Activated naive CD4-positive, alpha-beta T cell (primary cell): ENCODE measurements at places on chromosomes 5 and 9.

GRCh38 chr9:87792831-87793288 lies 66.9 kb downstream of the CTSL start:
- no peak for DNase-seq

DNA sequence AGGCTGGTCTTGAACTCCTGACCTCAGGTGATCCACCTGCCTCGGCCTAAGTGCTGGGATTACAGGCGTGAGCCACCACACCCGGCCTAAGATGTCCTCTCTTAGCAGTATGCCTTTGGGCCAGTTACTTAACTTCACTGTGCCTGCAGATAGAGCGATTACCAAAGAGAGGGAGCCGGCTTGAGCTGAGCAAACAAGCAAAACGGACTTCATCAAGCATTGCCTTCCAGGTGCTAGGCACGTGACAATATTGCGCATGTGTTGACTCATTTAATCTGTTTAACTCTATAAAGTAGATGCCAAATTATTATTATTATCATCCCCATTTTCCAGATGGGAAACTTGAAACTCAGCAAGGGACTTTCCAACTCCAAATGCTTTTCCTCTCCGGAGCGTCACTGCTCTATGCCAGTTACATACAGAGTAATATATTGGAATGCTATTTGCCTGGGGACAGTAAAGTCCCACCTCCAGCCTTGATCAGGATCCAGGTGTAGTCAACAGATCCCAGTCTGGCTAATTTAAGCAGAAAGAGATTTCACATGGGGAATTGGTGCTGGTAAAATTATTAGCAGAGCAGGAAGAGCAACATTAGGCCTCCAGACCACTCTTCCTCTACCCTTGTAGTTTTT lies 5.6 kb upstream of the C9orf152 start:
- no peak for DNase-seq

DNA sequence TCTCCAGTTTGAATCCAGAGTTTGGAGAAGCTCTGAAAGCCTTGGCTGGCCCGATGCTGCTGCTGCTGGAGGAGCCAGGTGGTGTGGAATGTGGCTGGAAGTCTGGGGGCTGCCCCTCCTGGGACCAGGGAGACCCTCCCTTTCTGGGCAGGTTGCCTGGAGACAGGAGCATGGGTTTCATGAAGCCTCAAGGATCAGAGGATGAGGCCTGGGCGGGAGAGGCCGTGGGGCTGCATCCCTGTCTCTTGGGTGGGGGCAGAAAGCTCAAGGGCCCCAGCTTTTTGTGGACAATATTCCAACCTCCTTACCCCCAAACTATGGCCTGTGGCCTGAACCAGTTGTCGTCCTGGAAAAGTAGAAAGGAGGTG lies 10.1 kb downstream of the FGF18 start:
- no peak for DNase-seq

DNA sequence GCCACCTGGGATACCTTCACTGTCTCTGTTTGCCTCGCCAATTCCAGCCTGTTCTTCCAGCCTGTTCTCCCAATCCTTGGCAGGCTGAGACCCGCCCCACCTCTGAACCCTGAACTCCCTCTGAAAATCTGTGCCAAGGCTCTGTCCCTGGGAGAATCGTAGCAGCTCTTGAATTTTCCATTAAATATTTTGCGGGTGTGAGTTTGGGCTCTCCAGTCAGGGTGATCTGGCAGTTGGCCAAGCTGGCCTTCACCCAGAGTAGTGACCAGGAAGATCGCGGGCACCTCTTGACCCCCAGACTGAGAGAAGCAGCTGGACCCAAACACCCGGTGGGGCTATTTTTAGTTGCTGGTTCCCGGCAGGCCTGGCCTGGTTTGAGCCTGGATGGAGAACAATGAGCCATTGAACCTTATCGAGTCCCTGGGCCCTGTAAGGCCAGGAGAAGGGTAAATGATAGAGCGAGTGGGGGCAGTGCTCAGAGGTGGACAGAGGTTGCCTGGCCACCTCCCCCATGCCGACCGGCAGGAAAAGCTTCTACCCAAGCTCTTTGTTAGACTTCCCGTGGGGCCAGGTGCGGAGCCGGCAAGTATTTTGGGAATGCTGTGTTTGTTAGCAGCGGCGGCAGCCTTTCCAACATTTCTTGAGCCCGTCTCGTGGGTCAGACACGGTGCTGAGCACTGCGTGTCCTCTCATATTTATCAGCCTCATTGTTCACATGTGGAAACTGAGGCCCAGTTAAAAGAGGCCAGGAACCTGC lies 146.2 kb downstream of the RGS3 start:
- DNase-seq, result no peak

DNA sequence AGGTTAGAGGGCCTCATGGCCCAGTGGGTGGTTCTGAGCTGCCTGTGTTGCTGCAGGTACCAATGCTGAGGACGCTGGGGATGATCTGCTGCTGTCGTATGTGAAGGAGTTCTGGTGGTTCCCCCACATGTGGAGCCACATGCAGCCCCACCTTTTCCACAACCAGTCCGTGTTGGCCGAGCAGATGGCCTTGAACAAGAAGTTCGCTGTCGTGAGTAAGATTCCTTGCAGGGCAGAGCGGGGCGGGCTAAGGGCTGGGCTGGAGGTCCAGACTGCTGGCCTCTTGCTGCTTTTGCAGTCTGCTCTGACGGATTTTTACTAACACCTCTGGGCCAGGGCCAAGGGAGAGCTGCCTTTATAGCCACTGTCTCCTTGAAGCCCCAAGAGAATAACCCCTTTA lies 26.9 kb downstream of the NDST1 start:
- no peak for DNase-seq

DNA sequence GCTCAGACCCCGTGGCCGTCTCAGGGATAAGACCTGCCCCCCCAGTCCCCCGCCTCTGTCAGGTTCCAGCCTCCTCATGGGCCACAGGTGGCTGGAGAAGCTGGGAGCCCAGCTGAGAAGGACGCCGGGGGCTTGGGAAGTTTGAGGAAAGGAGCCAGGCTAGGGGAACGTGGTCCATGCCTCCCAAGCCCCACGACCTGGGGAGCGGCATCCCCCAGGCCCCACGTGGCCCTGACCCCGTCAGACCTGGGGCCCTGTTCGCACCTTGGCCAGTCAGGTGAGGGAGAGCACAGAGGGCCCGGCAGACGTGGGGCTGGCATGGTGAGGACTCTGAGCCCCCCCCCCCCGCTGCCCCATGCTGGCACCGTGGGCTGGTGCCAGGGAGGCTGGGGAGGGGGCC lies 3.7 kb downstream of the GPSM1 start:
- DNase-seq, result no peak

GRCh38 chr9:131733541-131734061 lies 6.3 kb downstream of the RAPGEF1 start:
- DNase-seq, result no peak

DNA sequence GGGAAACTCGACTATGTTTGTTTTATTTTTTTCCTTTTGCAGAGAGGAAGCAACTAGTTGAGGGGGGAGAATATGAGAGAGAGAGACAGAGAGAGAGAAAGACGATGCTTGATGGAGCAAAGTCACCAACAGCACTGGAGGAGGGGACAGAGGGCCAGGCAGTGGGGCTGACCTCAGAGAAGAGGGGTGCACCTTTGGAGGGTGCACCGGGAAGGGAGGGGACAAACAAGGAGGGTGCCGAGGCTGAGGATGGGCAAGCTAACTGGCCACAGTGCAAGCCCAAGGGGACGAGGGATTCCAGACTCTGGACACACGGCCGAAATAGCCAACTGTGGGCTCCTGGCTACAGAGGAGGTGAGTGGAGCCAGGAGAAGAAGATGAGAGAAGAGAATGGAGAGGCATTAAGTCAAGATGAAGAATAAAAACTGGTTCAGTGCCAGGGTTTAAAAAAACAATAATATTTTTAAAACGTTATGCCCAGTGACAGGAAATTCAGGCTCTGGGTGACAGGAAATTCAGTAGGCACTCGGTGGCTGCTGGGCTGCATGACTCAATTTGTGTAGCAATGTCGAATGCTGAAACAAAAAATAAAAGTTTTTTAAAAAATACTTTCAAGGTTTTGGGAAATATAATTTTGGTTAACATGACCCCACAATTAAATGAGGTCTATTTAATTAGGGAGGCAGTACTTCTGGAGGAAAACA lies 13.3 kb upstream of the GLRX start:
- DNase-seq, result no peak

DNA sequence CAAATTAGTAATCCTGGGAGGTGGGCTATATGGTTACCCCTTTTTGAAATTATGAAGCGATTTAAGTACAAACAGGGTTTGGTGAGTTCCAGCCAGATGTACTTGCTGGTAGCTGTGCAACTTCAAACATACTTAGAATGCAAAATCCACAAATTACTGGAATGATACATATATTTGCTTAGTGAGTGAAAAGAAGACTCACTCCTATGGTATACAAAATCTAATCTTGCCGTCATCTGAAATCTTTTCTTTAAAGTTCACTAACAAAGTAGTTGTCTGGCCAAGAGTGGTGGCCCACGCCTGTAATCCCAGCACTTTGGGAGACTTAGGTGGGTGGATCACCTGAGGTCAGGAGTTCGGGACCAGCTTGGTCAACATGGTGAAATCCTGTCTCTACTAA lies 64.9 kb upstream of the TJP2 start:
- no peak for DNase-seq

DNA sequence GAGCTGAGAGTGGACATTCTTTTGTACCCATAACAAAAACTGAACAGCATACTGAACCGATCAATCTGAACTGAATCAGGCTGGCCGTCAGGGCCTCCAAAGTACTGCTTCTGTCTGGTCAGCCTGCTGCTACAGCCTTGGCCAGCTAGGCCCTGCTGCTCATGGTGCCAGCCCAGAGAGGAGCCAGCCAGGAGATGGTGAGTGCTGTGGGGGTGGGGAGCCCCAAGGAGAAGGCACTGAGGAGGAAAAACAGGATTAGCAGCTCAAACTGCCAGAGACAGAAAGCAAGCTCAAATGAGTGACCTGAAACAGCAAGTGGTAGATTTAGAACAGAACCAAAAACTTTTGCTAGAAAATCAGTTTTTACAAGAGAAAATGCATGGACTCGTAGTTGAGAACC lies 23.9 kb downstream of the SRP19 start:
- DNase-seq, result no peak

DNA sequence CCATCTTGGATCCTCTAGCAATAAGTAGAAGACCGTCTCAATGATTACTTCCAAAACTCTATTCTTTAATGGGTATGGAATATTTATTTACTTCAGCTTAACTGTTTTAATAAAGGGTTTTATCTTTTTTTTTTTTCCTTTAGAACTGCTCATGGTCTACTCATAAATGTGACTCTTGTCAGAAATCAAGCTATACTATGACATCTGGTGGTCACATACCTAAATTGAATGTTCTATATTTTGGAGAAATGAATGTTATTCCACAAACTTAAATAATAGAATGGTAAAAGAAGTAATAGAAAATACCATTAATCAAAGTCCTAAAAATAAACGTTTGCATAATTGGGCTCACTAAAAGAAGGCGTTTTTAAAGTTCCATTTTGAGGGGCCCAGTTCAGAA lies 131.2 kb upstream of the PLCXD3 start:
- DNase-seq, result no peak

DNA sequence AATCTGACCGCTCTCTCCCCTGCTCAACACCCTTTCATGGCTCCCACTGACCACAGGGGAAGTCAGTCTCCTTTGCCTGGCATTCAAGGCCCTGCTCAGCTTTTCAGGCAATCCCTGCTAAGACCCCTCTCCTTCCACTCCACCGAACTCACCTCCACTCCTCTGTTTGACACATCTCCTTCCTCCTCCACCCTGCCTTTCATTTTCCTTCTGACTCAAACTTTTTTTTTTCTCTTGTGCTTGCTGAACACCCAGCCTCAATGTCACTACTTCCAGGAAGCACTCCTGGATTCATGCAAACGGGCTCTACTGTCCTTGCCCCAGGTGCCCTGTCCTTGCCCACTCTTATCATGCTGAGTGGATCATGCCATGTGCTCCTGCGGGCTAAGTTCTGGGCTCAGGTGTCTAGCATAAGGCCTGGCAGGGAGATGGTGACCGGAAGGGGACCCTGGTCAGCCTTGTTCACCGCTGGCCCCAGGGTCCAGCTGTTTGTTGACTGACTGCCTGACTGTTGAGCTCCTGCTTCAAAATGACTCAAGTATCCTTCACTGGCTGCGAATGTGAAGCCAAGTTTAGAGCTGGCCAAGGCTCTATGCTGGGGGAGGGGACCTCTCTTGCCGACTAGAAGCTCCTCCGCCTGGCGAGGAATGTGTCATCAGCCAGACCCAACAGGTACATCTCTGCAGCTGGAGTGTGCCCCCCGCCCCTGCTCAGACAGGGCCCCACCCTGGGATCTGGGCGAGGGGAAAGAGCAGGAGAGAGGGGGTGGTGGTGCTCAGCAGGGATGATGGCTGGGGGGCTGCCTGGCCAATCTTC lies 6.2 kb downstream of the NR5A1 start:
- no peak for DNase-seq

DNA sequence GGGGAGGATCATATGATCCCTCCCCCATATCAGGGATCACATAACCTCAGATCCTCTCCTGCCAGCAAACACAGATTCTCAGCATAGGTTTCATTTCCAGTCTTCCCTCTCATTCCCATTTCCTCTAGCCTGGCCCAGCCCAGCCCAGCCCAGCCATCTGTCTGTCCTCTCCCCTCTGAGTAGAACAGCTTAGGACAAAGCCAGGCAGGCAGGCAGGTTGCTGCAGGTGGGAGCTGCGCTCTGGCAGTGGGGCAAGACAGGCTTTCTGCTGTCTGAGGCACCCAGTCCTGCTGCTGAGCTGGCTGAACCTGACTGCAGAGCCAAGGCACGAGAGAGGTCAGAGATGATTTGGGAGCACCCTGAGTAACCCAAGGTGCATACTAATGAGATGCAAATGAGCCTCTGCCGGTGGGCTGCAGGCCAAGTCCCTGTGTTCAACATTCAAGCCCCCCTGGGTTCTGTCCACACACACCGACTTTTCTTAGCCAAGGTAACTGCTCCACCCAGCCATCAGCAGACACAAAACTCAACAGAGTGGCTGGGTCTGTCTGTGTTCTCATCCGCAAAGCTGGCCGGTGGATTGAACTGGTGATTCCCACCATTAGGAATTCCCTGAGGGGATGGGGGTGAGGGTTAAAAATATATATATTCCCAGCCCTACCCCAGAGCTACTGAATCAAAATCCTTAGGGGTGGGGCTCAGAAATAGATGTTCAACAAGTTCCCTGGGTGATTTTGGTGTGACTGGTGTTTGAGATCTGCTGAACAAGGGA lies 9.1 kb downstream of the FAT2 start:
- no peak for DNase-seq

DNA sequence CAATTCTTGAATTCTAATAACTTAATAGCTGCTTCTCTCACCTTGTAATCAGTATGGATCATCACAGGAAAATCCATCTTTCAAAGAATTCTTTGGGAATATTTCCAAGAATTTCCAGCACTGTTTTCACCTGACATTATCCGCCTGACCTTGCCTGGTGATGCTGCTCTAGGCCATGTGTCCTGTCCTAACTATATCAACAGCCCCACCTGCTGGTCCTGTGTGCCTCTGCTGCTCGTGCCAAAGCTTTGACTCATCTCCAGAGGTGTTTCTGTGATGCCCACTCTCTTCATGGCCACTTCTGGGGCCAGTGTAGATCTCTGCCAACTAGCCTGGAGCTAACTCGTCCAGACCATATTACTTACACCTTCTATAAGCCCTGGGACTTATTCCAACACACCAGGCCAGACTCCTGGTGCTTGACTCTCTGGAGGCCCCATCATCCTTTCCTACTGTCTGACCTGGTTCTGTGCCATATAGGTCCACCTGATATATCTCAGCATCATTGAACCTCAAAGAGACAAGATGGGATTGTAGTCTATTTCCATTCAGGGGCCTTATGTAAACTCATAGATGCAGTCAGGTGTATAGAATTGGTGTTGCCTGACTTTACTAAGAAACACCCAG lies 67.5 kb upstream of the CKMT2 start:
- DNase-seq, result no peak
